ENCODE measurements at places on chromosomes 6 and 20. TPM values are rescaled to one million over a fixed set of nuclear protein-coding genes. Genes with fewer than 3 reads are reported as not detected.

Gene MOXD1
- total RNA-seq, result 0.29 TPM

DNA sequence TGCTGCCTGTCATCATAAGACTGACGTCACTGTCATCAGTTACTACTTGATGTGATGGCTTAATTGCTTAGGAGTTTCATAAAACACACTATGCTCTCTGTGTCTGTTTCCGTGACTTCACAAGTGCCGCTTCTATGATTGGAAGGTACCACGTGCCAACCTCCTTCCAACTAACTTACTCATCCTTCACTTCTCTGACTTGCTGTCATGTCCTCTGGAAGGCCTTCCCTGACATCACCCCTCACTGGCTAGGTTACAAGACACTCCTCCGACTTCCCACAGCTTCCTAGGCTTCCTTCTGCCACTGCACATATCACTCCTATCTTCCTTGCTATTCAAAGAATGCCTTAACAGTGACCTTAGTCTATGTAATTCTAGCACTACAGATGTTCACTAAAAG is 20.4 kb downstream of the SERINC3 start:
- H3K27ac ChIP-seq, result no peak overlapping the region
- peaks cover 7% of the 10 kb centered on the region for H3K4me1 ChIP-seq
- no peak overlapping the region for H3K4me3 ChIP-seq
- H3K27me3 ChIP-seq, result no peaks in the 10 kb centered on the region
- DNase-seq, result no peak
- peaks cover 49% of the 10 kb centered on the region for H3K36me3 ChIP-seq

Gene BTNL2
- total RNA-seq, result not detected

DNA sequence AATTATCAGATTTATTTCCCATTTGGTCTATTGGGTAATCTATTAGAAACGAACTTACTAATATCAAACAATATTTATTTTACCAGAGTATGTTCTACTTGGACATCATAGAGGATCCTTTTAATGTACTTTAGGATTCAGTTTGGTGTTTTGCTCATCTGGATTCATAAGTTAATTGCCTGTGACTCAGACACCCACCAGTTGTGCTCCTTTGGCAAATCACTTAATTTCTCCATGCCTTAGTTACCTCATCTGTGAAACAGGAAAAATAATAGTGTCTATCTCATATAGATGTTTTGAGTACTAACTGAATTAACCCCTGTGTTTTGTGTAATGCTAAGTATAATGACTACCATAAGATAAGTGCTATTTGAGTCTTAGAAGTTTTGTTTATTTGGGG is 292.1 kb downstream of the LAMA2 start:
- no peaks in the 10 kb centered on the region for H3K36me3 ChIP-seq
- H3K27ac ChIP-seq, result no peak overlapping the region
- H3K4me3 ChIP-seq, result no peak overlapping the region
- H3K4me1 ChIP-seq, result no peaks in the 10 kb centered on the region

DNA sequence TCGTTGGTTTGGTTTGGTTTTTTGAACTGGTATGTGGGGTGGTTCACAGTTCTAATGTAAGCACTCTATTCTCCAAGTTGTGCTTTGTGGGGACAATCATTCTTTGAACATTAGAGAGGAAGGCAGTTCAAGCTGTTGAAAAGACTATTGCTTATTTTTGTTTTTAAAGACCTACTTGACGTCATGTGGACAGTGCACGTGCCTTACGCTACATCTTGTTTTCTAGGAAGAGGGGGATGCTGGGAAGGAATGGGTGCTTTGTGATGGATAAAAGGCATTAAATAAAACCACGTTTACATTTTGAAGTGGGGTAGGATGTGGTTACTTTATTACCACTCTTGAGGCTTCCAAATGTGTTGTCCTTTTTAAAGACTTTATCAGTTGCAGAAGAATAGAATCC is 168.0 kb downstream of the ZMYND8 start:
- no peak for DNase-seq
- peaks cover 3% of the 10 kb centered on the region for H3K27me3 ChIP-seq
- H3K27ac ChIP-seq, result no peak overlapping the region
- H3K4me1 ChIP-seq, result peaks cover 5% of the 10 kb centered on the region
- no peaks in the 10 kb centered on the region for H3K36me3 ChIP-seq

Gene OR2J3
- not detected for total RNA-seq

DNA sequence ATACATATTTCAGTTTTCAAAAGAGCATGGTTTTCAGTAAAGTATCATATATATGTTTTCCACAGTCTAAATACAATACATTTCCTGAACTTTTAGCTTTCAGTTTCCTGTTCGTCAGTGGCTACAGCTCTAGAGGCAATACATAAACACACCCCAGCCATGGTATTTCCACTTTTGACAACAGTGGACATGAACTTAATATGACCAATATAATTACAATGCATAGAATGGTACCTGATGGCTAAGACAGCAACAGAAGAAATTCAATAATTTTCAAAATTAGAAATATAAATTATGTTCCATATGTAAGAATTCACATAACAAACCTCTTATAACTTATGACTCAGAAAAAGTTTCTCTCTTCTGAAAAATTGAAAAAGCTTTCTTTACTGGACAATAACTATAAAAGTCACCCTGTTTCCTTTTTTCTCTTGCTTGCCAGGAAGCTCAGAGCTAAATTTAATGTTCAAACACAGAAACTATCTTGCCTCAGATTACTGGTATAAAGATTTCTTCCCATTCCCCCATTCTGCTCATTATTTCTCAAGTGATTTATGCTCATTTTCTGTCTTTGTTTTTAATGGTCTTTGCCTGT is 19.2 kb downstream of the FKBP5 start:
- H3K27ac ChIP-seq, result peak overlapping the region; percentile 82
- no peak for DNase-seq
- peaks cover 46% of the 10 kb centered on the region for H3K4me1 ChIP-seq
- peak overlapping the region; percentile 46 for H3K4me3 ChIP-seq
- H3K36me3 ChIP-seq, result no peaks in the 10 kb centered on the region

Gene HLA-G
- total RNA-seq, result 0.91 TPM

DNA sequence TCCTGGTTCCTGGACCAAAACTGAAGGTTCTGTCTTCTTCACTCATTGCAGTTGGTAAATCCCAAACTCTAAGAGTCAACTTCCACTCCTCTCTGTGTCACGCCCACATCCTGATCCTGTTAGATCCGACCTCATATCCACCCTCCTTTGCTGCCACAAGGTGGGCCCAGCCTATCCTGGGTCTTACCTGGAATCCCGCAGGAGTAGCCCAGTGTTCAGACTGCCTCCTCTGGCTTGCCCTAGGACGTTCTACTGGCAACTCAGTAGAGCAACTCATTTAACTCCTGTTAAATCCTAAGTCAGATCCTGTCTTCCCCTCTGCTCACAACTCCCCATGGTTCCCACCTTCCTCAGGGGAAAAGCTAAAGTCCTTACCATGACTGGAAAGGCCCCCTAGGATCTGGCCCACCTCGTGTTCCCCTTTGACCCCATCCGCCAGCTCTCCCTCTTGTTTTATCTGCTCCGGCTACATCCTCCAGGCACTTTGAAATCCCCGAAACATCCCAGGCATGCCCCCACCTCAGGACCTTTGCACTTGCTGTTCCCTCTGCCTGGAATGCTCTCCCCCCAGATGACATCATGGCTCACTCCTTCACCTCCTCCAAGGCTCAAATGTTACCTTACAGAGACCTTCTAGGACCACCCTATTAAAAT is 43.9 kb downstream of the TFEB start:
- no peak overlapping the region for H3K4me3 ChIP-seq
- H3K27me3 ChIP-seq, result no peaks in the 10 kb centered on the region
- DNase-seq, result no peak
- peaks cover 10% of the 10 kb centered on the region for H3K36me3 ChIP-seq
- no peak overlapping the region for H3K27ac ChIP-seq

DNA sequence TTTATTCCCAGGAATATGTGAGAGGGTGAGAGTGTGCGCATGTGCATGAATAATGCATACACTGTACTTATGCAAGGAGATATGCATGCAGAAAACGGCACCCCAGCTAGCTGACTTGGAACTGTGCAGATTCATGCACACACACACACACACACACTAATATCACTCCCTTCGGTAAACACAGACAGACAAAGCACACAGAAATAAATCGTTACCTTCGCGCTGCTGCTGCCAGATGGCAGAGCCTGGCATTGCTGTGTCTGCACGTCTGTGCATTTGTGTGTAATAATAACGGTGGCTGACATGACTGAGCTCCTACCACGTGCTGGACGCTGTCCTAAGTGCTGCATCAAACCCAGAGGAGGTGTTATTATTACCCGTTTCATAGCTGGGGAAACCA is 36.8 kb downstream of the PREX1 start:
- H3K27me3 ChIP-seq, result no peaks in the 10 kb centered on the region
- H3K4me1 ChIP-seq, result peaks cover 65% of the 10 kb centered on the region
- H3K36me3 ChIP-seq, result peaks cover 21% of the 10 kb centered on the region
- H3K4me3 ChIP-seq, result no peak overlapping the region

Data from activated T-helper 1 cell treated with anti-CD3 and anti-CD28 coated beads, Interleukin-12 subunit alpha, Interleukin-12 subunit beta, Interleukin-2, Interleukin-4 antibody, amounts not matched to agents 30 ng/mL and 10 ng/mL and 1 ng/mL, durations not matched to agents 14 hours and 24 hours and 36 hours (primary cell).